HuH-7 (cell line): ENCODE measurements at places on chromosomes 3 and 15.

DNA sequence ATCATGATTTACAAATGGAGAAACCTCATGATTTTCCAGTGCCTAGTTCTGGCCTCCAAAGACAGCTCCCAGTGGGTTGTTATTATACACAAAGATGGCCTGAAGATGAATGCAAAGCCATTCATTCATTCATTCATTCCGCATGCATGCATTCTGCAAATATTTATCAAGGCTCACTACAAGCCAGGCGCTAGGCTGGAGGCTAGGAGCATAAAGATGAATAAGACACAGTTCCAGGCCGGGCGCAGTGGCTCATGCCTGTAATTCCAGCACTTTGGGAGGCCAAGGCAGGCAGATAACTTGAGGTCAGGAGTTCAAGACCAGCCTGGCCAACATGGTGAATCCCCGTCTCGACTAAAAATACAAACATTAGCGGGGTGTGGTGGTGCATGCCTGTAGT, 2.4 kb upstream of the PSMD2 start:
- no peak for DNase-seq

DNA sequence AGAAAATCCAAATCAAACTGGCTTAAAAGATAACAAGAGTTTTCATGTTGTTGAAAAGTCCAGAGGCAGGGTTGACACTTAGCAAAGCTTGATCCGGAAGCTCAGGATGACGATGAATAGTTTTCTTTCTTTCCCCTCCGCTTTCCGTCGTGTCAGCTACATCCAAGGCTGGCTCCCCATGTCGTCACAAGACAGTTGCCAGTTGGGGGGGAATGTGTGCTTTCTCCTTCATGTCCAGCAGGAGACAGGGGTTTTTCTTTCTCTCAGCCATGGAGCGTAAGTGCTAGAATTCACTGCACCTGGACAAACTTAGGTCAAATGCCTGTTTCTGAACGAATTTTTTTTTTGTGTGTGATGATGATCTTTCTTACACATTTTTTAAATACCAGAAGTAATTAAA, 273.8 kb upstream of the RGMA start:
- no peak for DNase-seq

- no peak for DNase-seq
Observed at GRCh38 chr3:1183320-1184048, 90.7 kb downstream of the CNTN6 start.

- no peak for DNase-seq
Observed at GRCh38 chr3:134704556-134704955, 53.7 kb upstream of the KY start.

DNA sequence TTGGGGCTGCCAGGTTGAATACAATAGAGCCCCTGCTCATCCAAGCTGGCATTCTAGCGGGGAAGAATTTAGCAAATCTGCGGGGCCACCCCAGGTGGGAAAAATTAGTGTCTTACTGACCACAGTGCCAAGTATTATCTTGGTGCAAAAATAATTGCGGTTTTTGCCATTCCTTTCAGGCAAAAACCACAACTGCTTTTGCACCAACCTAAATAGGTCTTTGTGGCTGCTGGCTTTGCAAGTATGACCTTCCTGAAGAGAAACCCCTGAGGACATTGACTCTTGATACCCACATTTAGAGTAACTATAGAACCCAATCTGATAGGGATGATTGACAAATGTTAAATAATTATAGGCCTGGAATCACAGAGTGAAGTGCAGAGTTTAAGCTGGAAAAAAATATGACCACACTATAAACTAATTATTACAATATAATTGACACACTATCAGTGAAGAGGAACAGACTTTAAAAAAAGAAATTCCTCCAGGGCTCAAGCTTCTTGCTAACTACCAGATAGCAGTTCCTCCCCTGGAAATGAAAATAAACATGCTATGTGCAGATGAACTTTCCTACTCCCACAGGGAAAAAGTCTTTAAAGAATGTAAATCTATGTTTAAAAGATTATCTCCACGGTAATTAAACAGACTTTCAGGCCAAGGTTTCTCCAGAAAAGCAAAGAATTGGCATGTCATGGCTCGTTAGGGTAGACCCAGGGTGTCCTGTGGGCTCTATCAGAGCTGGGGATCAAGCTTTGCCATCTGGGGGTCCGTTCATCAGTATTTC, 34.4 kb downstream of the CA12 start:
- no peak for DNase-seq

- peak; percentile 39 for DNase-seq
Observed at GRCh38 chr15:39887832-39888231, 32.2 kb downstream of the GPR176 start.

DNA sequence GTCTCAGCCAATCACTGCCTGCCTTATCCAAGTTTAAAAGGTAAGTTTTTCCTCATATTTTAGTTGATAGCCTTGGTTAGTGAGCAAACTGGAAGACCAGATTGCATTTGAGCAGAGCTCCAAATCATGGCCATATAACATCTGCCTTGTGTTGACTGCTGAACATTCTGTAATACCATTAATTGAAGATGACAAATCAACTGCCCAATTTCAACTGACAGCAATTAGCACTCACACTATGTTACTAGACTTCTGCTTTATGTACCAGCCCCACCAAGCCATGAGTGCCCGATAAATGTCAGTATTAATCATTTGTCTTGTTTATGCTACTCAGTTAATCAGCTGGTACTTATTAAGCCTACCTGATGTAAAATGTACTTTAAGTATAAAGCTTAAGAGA, 83.1 kb downstream of the CGGBP1 start:
- no peak for DNase-seq

DNA sequence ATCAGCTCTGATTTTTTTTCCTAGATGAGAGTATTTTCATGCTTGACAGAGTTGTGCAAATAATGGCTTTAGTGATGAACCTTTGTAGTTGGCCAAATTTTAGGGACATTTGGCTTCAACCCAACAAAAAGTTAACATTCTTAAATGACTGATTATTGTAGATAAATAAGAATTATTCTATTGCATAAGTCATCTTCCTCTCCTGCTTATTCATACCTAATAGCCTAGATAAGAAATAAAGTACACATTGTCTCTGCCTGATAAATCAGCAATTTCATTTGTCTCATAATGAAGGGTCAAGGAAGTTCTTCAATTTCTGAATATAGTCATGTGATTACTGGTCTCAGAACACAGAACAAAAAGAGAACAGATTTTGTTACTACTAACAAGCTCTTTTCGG, 428.9 kb upstream of the IL12A start:
- DNase-seq: no peak

DNA sequence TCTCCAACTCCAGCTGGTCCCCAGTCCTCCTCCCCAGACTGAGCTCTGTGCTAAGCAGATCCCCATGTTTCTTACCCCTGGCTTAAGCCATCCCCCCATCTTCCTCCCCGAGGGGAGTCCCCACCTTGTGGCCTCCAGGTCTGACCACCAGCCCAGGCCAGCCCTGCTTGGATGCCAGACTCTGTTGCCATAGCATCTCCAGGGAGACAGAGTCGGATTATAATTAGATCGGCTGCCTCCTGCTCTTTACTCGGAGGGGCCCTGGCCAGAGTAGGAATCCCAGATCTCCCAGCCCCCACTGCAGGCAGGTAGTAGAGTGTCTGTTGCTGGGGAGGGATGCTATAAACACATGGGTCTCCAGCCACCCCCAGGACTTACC, 2.4 kb downstream of the KLHDC8B start:
- DNase-seq: no peak

DNA sequence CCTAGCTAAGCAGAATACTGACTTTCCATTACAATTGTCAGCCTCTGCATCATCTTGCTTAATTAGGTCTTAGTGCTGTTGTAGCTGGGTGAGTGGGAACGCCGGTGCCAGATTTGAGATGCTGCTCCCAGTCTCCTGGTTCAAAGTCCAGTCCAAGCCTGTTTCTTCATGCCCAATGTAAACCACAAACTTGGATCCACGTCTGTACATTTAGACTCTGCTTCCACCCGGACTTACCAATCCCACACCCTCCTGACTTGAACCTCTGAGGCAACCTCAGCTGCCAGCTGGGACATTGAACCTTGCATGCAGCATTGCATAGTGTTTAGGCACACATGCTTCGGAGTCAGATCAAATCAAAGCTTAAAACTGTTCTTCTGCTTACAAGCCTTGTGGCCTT, 43.0 kb downstream of the BCL2L10 start:
- DNase-seq: peak; percentile 19

GRCh38 chr3:180870008-180870699, 42.3 kb upstream of the FXR1 start:
- no peak for DNase-seq

GRCh38 chr3:119258915-119259314, 18.2 kb upstream of the B4GALT4 start:
- DNase-seq: no peak

- no peak for DNase-seq
Observed at GRCh38 chr3:181629711-181630110, 82.0 kb upstream of the SOX2 start.

GRCh38 chr15:66966256-66966655, 99.1 kb upstream of the SMAD3 start:
- no peak for DNase-seq

GRCh38 chr3:196378146-196378841, 40.1 kb upstream of the TM4SF19 start:
- no peak for DNase-seq

DNA sequence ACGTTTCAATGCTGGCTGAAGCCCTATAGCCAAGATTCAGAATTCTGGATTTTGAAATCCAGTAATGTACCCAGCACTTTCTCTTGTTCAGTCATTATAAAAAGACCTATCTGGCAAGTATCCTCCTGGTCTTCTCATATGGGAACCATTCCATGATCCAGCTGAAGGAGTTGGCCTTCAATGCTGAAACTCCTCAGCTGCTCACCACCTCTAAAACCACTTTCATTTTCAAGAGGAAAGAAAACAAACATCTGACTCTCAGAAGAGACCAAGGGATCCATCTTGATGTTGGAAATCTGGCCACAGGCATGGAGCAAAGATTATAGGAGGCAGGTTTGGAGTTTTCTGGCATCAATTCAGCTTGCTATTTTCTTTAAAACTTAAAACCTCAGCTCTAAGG, 235.4 kb downstream of the FMN1 start:
- DNase-seq: no peak

DNA sequence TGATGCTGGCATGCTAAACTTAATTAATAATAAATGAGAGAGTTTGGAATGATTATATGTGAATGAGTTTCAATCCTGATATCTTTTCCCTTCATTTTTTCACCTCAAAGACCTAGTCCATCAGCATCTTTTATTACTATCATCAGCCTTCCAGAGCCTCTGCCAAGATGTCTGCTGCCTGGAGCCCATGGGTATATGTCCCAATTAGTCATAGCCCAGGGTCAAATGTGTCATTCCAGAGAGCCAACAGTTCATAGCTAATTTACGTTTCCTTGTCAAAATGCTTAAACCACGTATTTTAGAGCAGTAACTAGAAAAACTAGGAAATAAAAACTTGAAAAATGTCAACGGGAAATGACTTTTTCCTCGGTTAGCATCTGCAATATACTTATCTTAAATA, 457.9 kb downstream of the SI start:
- no peak for DNase-seq

- no peak for DNase-seq
Observed at GRCh38 chr3:44019736-44020135, 221.9 kb upstream of the TOPAZ1 start.

GRCh38 chr3:25284249-25284648, 143.8 kb upstream of the RARB start:
- no peak for DNase-seq

DNA sequence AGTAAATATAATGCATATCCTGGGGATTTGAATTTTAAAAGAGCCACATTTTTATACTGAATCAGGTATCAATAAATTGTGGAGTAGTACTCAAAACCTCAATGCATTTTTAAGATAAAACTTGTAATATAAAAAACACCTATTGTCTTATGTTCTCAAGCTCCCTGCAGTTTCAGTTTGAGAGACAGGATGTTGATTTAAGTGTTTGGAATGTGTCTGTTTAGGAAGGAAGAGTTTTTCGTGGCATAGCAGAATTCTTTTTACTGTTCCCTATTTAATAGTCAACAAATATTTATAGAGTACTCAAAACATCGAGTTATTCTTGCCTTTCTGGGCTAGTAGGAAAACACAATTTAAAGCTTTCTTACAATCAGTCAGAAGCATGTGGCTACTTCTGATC, 146.1 kb upstream of the BCHE start:
- no peak for DNase-seq

DNA sequence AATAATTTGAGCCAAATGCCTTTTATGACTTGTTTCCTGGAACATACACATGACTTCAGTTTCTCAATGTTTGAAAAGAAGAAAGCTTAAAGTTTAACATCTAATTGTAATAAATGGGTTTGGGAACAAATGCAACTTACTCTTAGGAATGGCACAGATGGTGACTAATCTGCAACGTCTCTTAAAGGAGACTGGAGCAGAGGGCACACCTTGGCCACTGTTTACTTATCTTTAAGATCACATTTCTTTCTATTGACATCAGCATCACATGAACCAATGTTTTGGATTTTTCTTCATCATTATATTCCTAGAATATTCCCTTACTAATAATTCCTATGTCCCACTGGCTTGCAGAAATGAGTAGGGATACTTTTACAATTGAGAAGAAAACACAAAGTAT, 229.5 kb downstream of the CHL1 start:
- no peak for DNase-seq

DNA sequence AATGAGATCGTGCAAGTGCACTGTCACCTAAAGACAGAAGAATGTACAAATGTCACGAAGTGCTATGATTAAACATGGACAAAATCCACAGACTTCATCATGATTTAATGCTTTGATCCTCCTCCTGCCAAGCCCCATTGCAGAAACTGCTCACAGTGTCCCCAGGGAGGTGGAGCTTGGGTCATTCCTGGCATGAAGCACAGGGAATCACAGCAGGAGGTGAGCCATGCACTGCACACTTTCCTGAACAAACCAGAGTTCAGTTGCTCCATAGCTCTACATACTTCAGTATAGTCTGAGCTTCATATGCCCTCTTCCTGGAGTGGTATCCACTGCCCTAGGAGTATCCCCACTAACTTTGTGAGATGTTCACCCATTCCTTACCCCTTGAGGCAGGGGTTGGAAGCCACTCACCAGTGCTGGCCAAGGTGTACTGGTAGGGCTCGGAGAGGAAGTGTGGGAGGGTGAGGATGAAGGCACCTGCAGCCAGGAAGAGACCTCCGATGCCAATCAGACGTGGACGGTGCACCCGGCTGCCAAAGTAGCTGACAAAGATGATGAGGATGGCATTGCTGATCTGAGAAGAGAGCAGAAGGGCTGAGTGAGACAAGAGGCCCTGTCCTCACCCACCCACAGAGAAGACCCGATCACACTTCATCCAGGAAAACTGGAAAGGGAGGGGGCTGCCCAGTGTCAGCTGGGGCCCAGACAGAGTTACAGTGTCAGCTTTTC, 56.3 kb downstream of the SLCO2A1 start:
- no peak for DNase-seq

- DNase-seq: no peak
Observed at GRCh38 chr3:102394517-102394916, 40.3 kb upstream of the ZPLD1 start.

DNA sequence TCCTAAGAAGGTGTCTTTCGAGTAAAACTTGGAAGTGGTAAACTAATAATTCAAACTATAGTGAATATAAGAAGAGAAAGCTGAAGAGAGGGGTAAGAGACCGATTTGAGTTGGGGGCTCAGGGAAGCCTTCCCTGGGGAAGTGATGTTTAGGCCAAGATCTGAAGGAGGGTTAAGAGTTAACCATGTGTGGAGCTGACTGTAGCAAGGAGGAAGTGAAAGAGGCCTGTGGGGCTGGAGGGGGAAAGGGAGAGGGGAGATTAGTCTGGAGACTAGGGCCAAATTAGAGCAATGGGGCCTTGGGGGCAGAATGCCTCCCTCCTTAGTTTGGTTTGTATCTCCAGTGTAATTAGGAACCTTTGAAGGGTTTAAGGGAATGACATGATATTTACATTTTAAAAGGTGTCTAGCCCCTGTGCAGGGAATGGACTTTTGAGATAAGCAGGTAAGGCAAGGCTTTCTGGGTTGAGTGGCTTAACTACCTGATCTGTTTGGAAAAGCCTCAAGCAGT, 2.2 kb downstream of the ZNF592 start:
- no peak for DNase-seq
